ENCODE measurements at places on chromosomes 11 and 22.

DNA sequence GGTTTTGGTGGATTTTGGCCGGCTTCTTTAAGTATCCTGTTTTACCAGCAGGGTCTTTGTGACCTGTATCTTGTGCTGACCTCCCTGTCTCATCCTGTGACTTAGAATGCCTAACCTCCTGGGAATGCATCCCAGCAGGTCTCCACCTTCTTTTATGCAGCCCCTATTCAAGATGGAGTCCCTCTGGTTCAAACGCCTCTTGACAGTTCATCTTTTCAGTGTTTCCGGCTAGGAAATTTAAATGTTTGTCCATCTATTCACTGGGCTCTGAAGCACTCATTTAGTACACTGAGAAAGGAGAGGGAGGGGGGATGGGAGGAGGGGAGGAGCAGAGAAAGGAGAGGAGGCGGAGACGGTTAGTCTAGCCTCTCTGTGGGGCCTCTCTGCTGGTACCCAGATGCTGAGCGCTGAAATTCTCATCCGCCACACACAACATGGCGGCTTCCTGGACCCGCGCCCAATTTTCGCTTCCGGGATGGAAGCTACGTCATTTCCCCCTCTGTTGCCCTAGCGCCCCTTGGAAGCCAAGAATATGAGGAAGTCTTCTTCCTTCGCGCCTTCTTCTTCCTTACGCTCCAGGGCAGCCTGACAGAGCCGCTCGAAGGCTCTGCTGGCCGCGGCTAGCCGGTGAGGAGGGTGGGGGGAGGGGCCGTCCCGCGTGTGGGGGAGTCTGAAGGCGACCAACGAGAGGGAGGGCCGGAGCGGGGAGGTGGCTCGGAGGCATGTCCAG is 69.0 kb upstream of the SYT13 start:
- peak; percentile 84 for DNase-seq

GRCh38 chr22:42726811-42727210 is 6.1 kb upstream of the A4GALT start:
- no peak for DNase-seq

GRCh38 chr11:2093575-2094353 is 45.4 kb downstream of the IGF2 start:
- no peak for DNase-seq

GRCh38 chr11:45102361-45102809 is 44.1 kb upstream of the PRDM11 start:
- no peak for DNase-seq

GRCh38 chr11:76678321-76678720 is 7.8 kb upstream of the LRRC32 start:
- DNase-seq: no peak

GRCh38 chr11:57240757-57241156 is 3.7 kb upstream of the APLNR start:
- DNase-seq: no peak

- DNase-seq: no peak
Measured at GRCh38 chr11:110059706-110060463, 33.3 kb upstream of the ZC3H12C start.

DNA sequence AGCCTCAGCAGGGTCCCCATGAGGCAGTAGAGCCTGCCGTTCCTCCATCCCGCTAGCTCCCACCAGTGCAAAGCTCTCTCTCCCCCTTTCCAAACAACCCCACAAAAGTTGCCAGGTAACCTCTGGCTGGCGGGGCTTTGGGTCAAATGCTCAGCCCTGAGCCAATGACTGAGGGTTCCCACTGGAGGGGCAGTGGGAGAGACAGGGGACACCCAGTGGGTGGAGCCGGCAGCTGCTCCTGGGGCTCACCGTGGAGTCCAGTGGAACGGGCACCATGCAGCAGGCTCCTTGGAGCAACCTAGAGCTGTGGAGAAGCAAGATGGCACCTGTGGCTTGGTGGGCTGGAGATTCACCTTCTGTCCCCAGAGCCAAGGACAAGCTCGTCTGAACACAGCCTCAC is 25.0 kb upstream of the PPARA start:
- DNase-seq: no peak

DNA sequence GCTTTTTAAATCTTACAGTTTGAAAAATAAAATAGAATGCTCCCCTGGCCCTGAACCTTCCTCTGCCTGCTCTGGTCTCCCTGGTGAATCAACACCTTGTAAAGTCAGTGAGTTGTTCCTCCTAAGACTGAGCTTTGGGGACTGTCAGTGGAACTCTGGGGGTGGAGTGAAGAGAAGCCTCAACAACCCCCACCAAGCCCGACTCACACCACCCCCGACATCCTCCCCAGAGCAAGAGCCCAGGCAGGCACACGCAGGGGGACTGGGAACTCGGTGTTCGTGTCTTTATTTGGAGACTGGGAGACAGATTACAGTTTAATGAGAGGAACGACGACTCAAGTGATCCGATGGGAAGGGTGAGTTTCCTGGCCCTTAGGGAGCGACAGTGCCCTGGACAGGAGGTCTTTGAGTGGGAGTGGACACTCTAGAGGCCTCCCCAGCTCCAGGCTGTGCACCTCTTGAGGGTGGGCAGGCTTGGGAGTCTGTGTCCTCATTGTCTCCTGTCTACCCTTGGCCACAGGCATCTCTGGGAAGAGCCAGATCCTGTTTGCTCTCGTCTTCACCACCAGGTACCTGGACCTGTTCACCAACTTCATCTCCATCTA is 6.2 kb downstream of the KDELR3 start:
- DNase-seq: no peak

DNA sequence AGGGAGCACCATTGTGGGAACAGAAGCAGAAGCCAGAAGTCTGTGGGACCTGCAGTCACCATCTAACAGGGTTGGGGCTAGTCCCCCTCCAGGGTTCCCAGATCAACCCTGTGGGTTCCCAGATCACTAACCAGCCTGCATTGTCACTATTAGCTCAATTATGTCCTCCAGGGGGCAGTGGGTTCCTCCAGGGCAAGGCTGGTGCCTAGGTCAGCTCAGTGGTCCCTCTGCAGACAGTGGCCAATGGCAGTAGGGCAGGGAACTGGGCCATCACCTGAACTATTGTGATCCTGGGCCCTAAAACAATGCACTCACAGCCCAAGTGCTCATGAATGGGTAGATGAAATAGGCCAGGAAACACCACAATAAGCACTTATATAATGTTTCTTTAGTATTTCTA is 18.8 kb upstream of the PRSS23 start:
- DNase-seq: no peak

DNA sequence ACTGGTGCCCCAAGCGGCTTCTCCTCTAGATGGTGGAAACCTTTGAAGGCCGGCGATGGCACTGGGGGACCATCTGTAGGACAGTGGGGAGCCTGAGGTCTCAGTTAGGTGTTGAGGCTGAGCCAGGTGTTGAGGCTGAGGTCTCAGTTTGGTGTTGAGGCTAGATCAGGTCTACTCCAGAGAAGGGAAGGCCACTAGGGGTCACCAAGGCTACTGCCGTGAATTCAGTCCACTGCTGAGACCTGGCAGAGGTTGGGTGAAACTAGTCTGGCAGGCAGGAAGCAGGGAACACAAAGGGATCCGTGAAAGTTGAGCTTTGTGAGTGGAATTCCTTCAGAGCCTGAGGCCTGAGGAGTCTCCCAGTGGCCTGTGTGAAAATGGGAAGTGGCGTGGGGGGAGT is 123.8 kb upstream of the FGF3 start:
- no peak for DNase-seq

DNA sequence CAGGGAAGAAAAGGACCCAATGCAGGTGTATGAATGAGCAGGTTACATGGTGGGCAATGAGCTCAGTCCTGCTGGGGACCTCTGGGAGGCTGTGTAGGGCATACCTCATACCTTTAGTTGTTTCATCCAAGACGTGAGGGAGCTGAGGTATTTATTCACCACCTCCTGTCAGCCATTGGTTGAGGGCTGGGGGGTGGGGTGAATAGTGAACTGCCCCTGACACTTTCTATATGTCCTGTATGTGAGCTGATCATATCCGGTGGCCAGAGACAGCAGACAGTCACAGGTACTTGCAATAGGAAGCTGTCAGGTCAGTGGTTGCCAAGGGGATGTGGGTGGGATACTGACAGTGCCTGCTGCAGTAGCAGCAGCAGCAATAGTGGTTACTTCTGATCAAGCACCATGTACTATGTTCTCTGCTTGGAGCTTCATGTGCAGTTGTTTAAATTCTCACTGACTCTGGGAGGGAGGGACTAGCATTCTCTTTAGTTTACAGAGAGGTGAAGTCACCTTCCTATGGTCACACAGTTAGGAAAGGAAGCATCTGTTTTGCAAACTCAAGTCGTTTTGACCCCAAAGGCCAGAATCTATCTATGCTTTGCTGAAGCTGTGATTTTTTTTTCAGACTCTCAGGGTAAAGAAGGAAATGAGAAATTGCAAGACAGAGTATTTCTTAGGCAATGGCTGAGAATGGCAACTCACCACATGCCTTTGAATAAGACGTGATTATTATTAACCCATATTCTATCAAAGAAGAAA is 54.0 kb downstream of the MIAT start:
- no peak for DNase-seq

DNA sequence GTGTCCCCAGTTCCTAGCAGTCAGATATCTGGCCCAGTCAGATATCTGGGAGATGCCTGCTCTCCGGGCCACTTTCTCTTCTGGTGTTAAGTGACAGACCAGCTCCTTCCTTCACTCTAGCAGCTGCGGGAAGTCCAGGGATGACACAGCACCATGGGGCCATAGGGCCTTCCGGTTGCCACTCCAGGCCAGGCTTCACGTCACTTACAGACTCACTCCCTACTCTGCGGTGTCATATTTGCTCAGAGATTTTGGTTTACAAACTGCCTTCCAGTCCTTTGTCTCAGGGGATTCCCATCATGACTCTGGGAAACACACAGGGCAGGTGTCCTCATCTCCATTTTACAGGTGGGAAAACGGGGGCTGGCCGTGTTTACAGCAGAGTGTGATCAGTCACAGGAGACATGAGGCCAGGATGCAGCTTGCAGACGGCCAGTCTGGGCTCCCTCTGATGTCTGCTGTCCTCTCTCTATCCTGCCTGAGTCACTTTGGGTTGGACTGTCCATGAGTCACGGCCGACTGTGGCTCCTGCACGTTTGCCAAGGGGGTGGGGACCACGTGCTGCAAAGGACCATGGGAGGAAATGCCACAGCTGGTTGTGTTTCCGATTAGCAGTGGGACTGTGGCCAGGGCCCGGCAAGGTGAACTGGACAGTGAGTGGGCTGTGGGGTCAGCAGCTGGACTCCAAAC is 8.2 kb upstream of the TBC1D22A start:
- DNase-seq: no peak

DNA sequence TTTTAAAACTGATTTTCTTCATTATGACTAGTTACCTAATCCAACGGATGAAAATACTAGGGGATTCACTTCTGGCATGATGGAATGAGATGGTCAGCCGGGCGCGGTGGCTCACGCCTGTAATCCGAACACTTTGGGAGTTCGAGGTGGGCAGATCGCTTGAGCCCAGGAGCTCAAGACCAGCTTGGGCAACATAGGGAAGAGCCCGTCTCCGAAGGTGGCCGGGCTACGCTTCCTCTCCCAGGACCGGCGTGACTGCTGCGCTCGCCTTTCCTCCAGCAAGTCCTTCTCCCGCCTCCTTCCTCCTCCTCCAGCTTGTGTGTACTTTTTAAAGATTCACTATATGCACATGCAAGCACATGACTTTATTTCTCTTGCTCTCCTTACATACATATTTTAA is 505.4 kb upstream of the CCDC90B start:
- DNase-seq: no peak

- DNase-seq: no peak
Measured at GRCh38 chr11:81744336-81745116, 989.1 kb downstream of the FAM181B start.

DNA sequence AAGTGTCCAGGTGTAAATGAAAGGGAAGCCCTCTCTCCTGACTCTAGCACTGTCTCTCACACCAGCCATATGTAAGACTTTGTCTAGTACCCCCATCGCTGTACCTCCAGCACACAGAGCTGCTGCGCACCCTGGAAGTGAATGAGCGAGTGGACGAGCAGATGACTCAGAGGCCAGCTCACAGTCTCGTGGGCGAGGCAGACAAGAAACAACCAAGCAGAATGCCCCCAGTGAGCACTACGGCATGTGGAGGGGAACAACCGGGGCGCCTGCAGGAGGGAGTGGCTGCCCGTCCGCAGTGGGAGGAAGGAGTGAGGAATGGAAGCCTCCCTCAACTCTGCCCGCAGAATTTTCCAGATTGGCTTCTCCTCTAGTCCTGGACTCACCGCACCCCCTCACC is 46.4 kb downstream of the MCM5 start:
- no peak for DNase-seq

GRCh38 chr11:130037058-130037457 is 32.6 kb upstream of the APLP2 start:
- DNase-seq: no peak

- DNase-seq: no peak
Measured at GRCh38 chr11:96179905-96180304, 163.1 kb downstream of the MAML2 start.

DNA sequence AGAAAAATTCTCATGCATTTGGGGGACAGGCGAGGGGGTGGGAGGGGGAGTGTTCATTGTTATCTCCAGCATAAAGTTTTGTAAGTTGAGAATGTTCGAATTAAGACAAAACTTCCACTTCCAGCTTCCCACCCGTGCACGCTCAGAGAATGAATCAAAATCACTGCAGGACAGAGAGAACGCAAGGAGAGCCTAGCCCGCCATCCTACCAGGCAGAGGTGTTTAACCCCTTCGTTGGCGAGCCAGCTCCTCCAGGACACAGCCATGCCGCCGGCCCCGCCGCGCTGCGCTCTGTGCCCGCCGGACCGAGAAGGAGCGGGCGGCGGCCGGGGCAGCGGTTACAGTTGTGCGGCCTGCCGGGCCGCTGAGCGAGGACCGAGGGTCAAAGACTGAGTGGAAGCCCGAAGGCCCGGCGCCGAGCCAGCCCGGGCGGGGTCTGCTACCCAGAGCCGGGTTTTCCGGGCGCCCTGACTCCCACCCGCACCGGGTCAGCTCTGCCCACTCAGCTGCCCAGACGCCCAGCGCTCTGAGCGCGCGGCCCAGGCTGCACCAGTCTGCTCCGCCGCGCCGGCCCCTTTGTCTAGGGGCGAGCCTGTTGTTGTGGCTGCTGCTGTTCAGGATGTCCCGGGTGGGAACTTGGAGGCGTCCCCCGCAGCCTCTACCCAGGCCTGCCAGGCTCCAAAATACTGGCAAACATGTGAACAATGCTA is at the start of gene NOX4:
TSS of gene NOX4 (minus strand) at position 395 of the 710 bp plus-strand sequence. CDS start at position 266, 129 bp downstream.
- no peak for DNase-seq

- DNase-seq: no peak
Measured at GRCh38 chr11:103322821-103323220, 213.6 kb downstream of the DYNC2H1 start.

- DNase-seq: no peak
Measured at GRCh38 chr11:23976841-23977271, 520.0 kb upstream of the LUZP2 start.

GRCh38 chr22:43007519-43008102 is 7.3 kb downstream of the PACSIN2 start:
- no peak for DNase-seq
